ENCODE measurements at places on chromosomes 16 and 17.
A peak's percentile ranks its signal among the peaks of the same experiment; 100 is the strongest.

GRCh38 chr17:69749911-69750310, 325.1 kb upstream of the KCNJ16 start:
- DNase-seq, result no peak

DNA sequence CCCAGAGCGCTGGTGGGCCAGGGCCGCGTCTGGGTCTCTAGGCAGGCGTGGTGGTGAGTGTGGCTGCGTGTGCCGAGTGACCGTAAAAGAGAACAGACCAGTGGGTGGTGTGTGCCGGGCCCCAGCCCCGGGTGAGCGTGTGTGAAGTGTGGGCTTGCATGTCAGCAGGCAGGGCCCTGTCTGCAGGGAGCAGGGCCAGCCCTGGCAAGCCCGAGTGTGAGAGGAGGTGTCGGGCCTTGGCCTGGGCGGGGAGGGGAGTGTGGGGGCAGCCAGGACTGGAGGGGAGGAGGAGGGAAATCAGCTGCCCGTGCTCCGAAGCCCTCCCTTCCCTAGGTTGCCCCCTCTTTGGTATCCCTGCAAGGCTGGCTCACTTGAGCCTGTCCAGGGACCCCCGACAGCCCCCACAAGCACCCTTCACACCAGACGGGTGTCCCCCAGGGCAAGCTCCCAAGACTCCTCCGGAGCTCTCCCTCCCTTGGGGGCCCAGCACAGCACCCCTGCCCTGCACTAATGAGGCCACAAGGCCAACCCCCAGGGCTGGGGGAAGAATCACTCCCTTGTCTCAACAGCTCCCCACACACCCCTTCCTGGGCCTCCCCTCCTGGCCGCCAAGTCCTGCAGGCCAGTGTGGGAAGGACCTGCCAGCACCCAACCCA, 1.9 kb downstream of the USH1G start:
- no peak for DNase-seq

GRCh38 chr16:56657555-56658326, at the start of gene MT1F:
TSS of gene MT1F (plus strand) at chr16:56657959. CDS start at chr16:56658059, 100 bp downstream.
- peak; percentile 43 for DNase-seq

- no peak for DNase-seq
Measured at GRCh38 chr17:62782730-62783270, 25.3 kb downstream of the MARCHF10 start.

GRCh38 chr16:4266372-4266771, 6.5 kb downstream of the TFAP4 start:
- no peak for DNase-seq
